ENCODE measurements at places on chromosomes 13 and 19. TPM values are rescaled to one million over a fixed set of nuclear protein-coding genes. Genes with fewer than 3 reads are reported as not detected.

Gene ZNF536
- total RNA-seq: not detected

Gene EPSTI1
- total RNA-seq: 2.3 TPM

Gene TMPRSS9
- under 0.01 TPM for total RNA-seq

Gene HIF3A
- total RNA-seq: 9.0 TPM

Gene ZNF177
- 0.65 TPM for total RNA-seq

Gene ZNF121
- 47.1 TPM for total RNA-seq

Gene ZSWIM9
- 2.9 TPM for total RNA-seq

Gene HTR2A
- total RNA-seq: not detected

Gene BCAM
- total RNA-seq: 27.0 TPM

Gene SHANK1
- total RNA-seq: 2.9 TPM

Gene TEX26
- total RNA-seq: not detected
